ENCODE measurements at places on chromosomes 4 and X.

DNA sequence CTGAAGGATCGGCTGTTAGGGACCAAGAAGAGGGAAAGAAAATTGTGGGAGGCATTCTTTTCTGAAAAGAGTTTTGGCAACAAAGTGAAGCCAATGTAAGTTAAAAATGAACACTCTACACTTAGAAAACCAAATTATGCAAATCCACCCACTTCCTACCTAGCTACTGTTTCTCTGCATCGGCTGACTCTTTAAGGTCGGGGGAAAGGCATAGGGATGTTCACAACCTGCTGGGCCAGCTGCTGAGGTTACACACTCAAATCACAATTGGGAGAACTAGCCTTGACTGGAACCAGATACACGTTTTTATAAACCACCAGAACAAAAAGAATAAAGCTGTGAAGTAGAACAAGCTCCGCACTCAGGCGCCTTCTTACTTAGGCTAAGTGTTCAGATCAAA lies 165.7 kb downstream of the LDB2 start:
- DNase-seq = no peak

DNA sequence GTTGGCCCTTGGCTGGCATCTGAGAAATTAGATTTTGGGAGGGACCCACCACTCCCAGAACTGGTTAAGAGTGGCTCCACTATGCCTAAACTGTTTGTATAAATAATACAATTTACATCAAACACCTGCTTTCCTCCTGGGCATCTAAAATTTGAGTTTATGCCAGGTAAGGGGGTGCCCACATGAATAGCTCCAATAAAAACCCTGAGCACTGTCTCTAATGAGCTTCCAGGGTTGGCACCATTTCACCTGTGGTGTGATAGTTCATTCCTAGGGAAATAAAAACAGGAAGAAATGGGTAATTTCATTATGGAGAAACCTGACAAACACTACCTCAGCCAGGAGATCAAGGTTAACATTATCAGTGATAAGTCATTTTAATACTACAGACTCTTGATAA lies 119.7 kb downstream of the FRYL start:
- DNase-seq = no peak

DNA sequence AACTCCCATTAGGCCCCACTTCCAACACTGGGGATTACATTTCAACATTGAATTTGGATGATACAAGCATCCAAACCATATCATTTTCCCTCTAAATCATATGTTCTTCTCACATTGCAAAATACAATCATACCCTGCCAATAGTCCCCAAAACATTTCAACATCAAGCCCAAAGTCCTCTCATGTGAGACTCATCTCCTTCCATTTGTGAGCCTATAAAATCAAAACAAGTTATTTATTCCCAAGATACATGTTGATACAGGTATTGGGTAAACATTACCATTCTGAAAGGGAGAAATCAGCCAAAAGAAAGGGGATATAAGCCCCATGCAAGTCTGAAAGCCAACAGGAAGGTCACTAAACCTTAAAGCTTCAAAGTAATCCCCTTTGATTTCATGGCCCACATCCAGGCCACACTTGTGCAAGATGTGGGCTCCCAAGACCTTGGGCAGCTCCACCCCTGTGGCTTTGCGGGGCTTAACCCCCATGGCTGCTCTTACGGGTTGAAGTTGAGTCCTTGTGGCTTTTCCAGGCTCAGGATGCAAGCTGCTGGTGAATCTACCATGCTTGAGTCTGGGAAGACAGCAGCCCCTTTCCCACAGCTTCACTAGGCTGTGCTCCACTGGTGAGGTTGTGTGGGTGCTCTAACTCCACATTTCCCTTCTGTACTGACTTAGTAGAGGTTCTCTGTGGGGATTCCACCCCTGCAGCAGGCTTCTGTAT lies 40.6 kb upstream of the SERTM2 start:
- no peak for DNase-seq

DNA sequence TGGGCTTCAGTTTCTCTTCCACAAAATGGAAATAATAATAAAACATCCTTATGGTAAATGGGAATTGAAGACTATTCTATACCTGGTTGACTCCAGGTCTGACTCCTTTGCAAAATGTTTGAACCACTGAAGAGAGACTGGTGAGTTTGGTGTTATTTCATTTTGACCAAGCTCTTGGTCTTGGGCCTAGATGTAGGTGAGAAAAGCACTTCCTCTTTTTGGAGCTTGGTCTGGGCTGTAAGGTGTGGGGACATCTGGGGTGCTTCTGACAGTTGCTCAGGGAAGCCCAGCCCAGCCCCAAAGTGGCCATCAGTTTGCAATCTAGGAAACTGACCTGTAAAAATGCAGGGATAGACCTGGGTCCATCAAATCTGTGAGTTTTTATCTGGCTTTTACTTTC lies 26.8 kb upstream of the SOD3 start:
- no peak for DNase-seq

DNA sequence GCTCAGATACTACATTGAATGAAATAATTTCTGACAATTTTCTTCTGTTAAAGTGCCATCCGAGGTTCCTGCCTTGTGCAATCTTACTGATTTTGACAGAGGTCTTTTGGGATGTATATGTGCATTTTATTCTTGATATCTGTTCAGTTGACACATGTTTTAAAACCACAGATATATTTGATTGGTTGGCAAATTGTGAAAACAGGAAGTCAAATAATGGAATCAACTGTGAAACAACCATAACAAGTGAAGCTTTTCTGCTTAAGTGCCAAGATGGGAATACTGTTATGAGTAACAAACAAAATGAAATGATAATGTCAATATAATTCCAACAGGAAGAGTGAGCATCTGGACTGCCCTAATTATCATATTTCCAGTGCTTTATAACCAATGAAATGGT lies 84.9 kb upstream of the TET2 start:
- DNase-seq = no peak

GRCh38 chr4:26484516-26484915 lies 5.8 kb downstream of the CCKAR start:
- DNase-seq = no peak

DNA sequence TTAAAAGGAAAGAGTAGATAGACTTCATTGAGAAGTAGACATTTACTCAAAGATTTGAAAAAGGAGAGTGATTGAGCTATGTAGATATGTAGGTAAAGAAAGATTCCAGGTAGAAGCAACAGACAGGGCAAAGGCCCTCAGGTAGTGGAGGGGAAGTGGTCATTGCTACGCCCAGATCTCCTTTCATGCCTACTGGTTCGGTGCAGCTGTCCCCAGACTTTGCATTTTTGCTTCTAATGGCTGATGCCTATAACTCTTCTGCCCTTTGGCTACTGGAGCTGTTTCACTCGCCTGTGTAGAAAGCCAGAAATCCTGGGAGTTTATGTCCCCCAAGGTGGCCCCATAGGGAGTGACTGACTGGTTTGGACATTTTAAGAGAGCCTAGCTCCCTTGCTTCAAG lies 16.9 kb upstream of the ARMCX2 start:
- no peak for DNase-seq

- no peak for DNase-seq
Observed at GRCh38 chr4:16072168-16072567, 11.7 kb downstream of the PROM1 start.

DNA sequence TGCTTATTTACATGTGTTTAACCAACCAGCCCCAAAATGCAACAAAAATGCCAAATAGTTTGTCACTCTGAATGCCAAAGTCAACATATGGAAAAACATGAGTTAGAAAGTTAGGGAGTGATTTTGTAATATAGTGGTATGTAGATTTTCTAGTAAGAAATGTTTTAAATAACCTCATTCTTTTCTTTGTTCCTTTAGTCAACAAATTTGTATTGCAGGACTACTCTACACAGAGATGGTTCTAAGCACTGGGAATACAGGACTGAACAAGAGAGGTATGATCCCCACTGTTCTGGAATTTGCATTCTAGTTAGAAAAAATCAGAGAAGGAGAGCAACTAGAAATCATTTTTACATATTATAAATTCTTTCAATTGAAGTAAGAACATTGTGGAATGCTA lies 218.8 kb upstream of the ANXA10 start:
- no peak for DNase-seq

- DNase-seq = no peak
Observed at GRCh38 chr4:78299565-78299972, 242.4 kb downstream of the FRAS1 start.
